ENCODE measurements at places on chromosomes 1 and 21.

- DNase-seq: no peak
These were observed 176.2 kb downstream of the IGSF21 start for GRCh38 chr1:18283601-18284385.

GRCh38 chr1:100597061-100597741 lies 59.3 kb downstream of the GPR88 start:
- DNase-seq: no peak

- no peak for DNase-seq
These were observed 22.9 kb downstream of the NIPAL3 start for GRCh38 chr1:24438423-24438901.

- DNase-seq: no peak
These were observed at the start of gene FNDC5 for GRCh38 chr1:32870615-32871363. Gene FNDC5, minus strand, starts transcription at chr1:32870912.

- no peak for DNase-seq
These were observed 99.7 kb downstream of the NMNAT2 start for GRCh38 chr1:183318433-183318832.

GRCh38 chr1:226901421-226901820 lies 31.0 kb downstream of the PSEN2 start:
- DNase-seq: no peak

- no peak for DNase-seq
These were observed 380.0 kb upstream of the CAMK1G start for GRCh38 chr1:209203533-209203895.

DNA sequence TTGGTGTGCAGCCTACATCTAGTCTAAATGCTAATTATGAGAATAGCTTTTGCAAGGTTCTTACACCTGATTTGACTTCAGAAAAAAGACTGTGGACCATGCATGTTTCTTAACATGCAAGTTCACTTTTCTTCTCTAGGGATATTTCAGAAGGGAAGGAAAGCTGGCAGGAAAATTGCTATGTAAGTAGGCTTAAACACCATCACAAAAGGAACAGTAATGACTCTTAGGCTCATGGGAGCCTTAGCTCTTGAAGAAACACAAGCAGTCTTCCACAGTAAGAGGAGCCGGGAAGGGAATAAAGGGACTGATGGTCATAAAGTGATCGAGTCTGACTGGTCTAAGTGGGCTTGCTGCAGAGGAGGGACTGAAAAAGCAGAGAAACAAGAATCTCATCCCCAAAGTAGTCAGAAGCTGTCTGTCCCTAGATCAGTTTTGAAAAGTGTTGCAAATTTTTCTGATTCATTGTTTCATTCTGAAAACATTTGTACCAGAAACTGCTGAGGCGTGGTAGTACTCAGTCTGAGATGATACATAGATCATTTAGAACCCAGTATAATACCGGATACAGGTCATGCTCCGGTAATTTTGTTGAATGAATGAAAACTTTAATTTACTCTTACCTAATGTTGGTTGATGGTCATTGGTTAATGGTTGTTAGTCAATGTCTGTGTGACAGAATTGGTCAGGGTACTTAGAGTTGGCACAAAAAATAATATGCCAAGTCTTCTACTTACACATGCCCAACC lies 40.9 kb downstream of the SMYD2 start:
- no peak for DNase-seq

DNA sequence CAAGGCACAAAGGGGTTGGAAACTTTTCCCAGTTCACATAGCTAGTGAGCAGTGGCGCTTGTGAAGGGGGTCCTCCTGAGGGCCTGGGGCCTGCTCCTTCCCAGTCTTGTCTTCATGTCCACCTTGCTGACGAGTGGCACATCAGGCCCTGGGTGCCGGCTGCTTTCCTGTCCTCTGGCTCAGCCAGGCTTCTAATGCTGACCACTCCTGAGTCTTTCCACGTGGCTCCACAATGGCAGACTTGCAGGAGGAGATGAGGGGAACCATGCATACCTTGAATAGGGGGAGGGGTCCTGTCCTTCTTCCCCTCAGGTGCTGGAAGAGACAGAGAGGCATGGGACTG lies 38.7 kb downstream of the MAPKAPK2 start:
- no peak for DNase-seq

- DNase-seq: peak; percentile 75
These were observed at the start of gene S100A10 for GRCh38 chr1:151993734-151994496. Gene S100A10, minus strand, starts transcription at chr1:151993859. Its CDS starts 7,629 bp downstream, at chr1:151986230.

DNA sequence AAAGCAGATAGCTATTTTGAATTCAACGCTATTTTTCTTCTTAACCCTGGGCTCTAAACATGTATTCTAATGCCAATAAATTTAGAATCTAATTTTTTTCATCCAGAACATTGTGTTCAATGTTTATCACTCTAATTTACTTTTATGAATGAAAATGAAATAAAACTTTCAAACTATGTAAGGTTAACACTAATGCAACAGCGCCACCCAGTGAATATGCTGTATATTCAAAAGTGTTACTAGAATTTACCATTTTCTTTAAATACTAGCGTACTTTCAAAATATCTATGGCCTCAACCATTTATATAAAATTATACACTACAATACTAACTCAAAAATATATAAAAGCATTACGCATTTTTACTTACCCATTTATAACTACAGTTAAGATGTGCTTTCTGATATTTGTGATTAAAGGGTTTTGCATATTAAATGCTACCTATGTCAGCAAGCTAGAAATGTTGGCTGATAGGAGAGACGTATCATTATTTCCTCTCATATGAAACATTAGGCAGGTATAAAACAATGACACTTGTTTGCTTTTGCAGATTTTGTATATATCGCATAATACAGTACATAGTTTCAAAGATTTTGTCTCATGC lies 5.9 kb upstream of the NUF2 start:
- DNase-seq: peak; percentile 14

GRCh38 chr1:14138135-14138506 lies 438.1 kb downstream of the PRDM2 start:
- DNase-seq: no peak

- no peak for DNase-seq
These were observed 3.5 kb downstream of the MOB3C start for GRCh38 chr1:46612937-46613660.

GRCh38 chr1:96660051-96660450 lies 61.5 kb upstream of the PTBP2 start:
- DNase-seq: no peak

DNA sequence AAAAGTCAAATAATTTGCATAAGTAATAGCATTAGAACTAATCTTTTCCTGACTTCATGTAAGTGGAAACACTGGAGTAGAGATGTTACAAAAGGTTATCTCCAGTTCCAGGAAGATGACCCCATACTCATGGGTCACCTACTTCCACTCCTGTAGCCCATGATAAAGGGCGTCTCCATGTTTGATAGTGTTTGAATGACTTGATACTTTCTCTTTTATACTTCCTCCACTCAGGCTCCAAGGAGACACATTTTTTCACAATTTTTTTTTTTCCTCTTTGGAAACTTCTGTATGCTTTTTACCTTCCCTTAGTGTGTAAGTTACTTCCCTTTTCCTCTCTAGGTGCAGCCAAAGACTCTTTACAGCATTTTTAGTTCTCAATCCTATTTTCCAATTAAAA lies 382.1 kb upstream of the B3GALT2 start:
- no peak for DNase-seq
